Cortex of kidney (tissue), 1 donor: ENCODE measurements at places on chromosomes 4 and X.

DNA sequence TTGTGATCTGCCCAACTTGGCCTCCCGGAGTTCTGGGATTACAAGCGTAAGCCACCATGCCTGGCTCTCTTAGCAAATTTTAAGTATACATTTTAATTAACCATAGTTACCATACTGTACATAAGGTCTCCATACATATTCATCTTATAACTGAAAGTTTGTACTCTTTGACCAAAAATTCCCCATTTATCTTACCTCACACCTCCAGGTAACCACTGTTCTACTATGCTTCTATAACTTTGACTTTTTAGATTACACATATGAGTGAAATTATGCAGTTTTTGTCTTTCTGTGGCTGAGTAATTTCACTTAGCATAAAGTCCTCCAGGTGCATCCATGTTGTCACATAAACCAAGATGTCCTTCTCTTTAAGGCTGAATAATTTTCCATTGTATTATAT lies 17.4 kb downstream of the C4orf51 start:
- DNase-seq = no peak

DNA sequence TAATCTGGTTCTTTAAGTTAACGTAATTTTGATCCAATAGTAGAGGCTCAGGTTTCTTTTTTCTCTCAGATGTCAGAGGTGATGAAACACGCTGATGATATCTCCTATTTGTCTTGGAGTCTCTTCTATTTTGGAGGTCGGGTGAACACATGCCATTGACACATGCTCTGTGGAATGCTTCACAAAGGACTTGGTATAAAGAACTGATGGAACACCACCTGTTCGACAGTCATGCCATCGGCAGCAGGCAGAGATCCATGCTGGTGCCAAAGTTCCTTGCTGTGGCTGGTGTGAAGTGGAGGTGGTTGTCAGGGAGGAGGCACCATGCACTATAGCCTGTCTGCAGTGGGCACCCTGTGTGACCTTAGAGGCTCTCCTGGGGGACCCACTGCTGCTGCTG lies 94.9 kb downstream of the ATP8A1 start:
- no peak for DNase-seq

GRCh38 chr4:96698831-96699230 lies 858.9 kb downstream of the PDHA2 start:
- DNase-seq = no peak

DNA sequence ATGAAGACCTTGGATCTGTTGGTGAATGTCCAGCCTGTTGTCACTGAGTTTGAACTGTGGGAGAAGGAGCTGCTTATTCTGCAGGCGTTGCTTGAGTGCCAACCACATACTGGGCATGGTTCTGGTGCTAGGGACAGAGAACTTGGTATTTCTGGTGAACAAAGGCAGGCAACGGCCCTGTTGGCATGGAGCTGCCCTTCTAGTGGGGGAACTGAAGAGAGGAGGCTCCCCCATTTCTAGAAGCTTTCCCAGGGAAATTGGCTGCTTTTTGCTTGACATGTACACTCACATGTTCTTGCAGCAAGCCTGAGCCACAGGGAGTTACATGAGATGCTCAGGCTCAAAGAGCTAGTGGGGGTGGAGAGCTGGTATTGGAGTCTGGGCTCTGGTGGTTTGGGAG lies 8.9 kb upstream of the CD38 start:
- no peak for DNase-seq

DNA sequence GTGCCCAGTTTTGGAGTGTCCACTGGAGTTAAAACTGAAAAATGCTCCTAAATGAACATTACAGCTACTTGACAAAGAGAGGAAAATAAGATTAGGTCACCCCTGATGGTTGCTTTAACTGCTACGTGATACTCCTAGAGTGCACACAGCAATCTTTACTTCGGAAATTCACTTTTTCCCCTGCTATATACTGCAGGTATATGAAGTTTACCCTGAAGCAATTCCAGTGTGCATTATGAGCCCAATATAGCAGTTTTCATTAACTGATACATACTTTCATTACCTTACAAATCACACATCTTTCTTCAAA lies 773 bp upstream of the ZNF827 start:
- DNase-seq = no peak

DNA sequence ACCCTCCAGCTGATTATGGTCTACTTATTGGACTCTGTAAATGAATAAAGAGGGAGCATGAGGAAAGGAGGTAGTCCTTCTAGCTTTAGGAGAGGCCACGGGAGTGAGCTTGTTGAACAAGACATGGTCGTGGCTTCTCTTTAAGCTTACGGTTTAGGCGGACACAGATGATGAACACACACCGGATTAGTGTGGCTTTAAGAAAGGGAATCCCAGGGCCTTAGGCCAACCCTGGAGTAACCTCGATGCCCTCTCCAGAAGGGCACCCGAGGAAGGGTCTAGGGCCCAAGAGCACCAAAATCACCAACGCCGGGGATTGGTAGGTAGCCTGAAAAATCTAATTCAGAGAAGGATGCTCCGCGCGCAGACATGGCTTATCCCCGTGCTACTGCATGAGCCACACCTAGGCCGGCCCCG lies 39.4 kb downstream of the ERVMER34-1 start:
- no peak for DNase-seq

DNA sequence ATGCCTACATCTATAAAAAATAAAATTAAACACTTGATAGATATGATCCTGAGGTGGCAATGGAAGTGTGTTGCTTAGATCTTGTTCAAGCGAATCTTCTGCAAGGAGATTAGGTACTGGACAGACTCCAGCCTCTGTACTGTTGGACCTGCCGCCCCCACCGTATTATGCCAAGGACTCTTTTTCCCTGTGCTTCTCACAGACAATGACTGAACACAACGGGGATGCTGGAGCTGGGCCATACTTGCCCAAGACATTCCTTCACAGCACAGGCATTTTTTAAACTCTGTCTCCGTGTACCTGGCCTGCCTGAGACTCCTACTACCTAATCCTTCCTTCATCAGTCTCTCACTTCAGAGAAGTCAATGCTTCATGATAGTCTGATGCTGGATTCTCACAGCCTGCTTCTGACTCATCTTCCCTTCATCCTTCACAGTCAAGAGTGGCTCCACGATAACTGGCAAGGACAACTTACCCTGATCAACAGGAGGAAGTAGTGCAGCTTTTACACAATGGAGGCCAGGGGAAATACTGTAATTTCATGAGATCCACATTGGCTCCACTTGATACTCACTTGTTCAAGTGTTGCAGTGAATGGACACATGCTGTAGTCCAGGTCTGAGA lies 754.6 kb upstream of the AGA start:
- no peak for DNase-seq

DNA sequence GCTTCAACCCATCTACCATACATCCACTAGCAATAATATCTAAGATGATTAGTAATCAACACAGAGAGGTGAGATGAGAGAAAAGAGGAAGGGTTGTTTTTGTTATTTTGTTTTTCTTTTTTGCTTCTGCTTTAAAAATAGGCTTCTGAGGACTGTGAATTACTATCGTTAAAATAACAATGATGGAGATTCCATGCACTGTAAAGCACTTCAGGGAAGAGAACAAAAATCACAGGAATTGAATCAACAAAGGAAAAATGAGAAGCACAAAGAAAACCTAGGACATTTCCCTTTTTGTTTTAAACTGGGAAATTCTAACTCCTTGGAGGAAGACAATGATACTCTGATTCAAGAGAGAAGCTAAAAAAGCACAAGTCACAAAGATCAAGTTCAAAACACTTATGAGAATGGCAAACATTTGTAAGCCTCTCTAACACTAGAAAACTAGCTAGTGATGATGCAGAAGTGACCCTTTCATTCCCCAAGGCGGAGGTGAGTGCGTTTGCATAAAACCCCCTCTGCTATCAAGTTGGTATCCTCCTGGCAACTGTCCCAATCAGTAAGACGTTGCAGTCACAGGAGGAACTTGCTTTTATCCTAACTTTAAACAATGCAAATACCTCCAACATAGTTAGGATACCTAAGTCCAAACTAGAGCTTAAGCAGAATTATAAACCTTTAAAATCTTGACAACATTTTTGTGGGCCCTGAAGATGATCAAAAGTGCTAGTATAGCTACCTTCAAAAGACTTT lies 308.5 kb downstream of the CAMK2D start:
- no peak for DNase-seq

DNA sequence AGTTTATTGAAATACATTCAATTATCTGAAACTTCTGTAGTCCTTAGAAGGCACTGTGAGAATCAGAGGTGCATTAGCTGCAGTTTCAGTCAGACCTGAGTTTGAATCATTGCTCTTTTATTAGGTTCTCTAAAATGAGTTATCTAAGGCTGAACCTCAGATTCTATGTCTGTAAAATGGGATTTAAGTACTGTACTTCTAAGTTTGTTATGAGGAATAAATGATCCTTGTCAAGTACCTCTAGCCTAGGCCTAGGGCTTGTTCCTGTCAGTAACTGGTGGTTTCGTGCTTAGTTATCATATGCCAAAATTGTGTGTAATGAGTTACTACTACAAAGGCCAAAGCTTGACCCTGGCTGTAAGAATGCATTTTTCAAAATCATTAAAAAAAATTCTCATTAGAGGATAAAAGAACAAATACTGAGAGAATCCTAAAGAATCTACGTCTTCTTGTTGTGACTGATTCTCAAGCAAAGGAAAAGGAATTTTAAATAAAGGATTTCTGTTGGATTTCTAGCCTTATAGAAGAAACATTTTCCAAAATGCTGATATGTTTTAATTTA lies 65.8 kb downstream of the SLIT2 start:
- DNase-seq = no peak

DNA sequence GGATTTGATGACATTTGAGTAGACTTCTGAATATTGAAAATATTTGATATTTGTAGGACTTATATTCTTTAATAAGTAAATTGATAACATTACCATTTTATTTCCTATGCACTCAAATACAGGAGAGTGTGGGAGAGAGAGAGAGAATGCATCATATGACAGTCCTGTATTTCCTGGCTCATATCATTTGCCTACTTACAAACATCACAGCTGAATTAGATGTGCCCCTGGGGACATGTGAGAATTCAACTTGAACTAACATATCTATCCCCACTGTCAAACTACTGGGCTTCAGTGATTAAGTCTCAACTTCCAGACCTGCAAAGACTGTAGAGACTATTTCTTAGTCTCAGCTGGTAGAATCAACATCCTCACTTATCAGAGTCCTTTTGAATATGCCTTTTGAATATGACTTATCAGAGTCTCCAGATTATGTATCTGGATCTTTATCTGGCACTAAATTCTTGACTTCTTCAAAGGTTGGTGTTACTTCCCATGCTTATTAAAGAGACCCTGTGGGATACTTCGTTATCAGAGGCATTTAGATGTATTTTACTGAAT lies 75.5 kb downstream of the PABPC4L start:
- no peak for DNase-seq

- no peak for DNase-seq
Observed at GRCh38 chr4:180423712-180424057, 1819.5 kb upstream of the TENM3 start.

DNA sequence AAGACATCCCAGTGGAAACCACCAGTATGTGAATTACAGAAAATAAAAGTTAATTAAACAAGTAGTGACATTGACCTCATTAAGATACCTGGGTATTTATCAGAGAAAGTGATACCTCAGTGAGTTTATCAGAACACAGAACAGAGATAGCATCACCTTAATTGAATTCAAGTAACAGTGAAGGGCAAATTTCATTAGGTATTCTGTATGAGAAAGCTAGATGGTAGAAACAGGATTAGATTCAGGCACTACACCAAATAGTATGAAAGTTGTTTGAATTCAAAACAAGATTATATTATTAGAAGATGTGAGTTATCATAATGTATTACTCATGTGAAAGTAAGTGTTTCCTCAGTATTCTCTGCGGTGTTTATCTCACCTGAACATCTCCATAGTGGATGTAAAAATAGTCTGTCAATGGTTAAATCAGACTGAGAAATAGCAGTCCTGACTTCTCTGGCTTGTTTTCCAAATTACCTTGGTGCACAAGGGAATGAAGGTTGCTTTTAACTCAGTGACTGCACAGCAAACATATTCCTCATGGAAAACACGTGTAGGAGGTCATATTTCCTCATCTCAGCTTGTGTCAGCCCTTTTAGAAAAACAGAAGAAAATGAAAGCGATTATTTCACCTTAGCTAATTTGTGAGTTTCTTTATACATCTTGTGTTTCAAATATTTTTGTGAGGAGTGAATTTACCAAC lies 79.9 kb upstream of the PCDH18 start:
- no peak for DNase-seq

DNA sequence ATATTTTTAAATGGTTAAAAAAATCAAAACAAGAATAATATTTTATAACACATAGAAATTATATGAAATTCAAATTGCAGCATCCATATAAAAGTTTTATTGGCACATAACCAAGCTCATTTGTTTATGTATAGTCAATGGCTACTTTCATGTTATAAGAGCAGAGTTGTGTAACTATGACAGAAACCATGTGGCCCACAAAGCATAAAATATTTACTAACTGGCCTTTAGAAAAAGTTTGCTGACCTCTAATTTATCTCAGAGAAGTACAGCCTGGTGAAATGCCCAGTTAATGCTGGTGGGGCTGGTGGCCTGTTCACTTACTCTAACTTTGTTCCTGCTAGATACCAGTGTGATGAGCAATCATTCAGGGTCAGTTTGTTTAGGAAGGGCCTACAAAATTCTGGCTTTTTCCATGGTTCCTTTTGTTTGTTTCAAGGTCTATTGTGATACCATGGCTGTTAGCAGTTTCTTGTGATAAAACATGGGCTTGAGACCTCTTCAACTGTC lies 104.6 kb downstream of the PPP1R2C start:
- DNase-seq = no peak

DNA sequence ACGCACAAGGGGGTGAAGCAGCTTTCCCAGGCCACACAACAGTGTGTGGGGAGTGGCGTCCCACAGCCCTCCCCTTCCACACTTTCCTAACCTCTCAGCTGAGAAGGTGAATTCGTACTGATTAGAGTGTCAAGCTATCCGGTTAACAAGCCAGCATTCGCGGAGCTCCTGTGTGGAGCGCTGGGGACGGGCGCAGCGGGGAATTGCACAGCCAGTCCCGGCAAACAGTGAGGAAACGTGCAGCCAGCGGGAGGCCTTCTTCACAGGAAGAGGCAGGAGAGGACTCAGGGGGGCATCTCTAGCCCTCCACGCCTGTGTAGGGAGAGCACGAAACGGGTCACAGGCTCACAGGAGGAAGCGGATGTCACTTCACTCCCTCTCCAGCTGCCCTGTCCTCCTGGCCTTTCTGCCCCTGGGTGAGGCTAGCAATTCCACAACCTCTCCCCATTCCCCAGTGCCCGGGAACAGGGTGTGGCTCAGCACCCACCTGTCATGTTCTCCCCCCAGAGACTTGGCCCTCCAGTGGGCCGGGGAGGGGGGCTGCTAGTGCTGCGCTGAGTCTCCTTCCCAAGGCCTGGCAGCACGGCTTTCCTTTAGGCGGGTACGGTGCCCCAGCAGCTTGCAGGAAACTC lies 117.3 kb downstream of the CPZ start:
- DNase-seq = no peak

GRCh38 chrX:54808109-54808604 lies 612 bp downstream of the MAGED2 start:
- DNase-seq = peak; percentile 12

- no peak for DNase-seq
Observed at GRCh38 chr4:2261110-2261852, 628 bp downstream of the MXD4 start.

- no peak for DNase-seq
Observed at GRCh38 chr4:48118081-48118480, 16.0 kb downstream of the TXK start.

- no peak for DNase-seq
Observed at GRCh38 chr4:12446256-12446655, 1017.6 kb upstream of the HS3ST1 start.

- DNase-seq = no peak
Observed at GRCh38 chrX:54945224-54945623, 24.6 kb downstream of the TRO start.

- no peak for DNase-seq
Observed at GRCh38 chrX:35622601-35623000, 175.5 kb upstream of the MAGEB16 start.
